T-helper 17 cell (primary cell): ENCODE measurements at places on chromosomes 1 and 21.

DNA sequence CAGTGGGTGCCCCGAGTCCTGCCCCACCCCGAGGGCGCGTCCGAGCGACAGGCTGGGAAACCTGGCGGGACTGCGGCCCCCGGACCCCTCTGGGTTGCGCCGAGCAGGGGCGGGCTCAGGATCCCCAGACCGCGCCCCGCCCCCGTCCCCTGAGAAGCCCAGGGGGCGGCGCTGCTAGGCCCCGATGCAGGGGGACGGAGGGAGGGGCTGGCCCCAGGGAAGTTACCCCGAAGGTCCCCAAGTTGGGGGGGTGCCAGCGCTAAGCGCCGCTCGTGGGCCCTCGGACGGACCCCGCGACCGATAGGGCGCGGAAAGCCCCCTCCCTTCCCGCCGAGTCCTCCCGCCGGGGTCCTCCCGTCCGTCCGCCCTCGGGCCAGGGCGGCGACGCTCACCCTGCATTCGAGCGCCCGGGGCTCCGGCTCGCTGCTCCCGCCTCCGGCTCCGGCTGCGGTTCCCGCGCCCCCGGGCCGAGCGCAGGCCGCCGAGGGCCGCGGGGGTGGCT is 414 bp downstream of the GPR153 start:
- DNase-seq, result no peak

DNA sequence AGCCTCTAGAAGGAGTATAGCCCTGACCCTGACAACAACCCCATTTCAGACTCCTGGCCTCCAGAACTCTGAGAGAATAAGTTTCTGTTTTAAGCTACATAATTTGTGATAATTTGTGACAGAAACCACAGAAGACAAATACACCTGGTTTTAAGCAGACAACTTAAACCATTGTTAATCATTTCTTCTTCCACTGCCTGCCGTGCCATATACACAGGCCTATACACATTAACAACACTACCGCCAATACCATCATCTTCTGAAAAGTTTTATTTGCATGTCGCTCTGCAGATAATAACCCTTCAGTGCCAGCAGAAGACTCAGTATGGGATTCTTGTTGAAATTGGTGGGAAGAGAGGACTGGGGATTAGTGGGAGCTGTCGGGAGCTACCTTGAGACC is 39.9 kb upstream of the KRTAP19-8 start:
- DNase-seq, result no peak

DNA sequence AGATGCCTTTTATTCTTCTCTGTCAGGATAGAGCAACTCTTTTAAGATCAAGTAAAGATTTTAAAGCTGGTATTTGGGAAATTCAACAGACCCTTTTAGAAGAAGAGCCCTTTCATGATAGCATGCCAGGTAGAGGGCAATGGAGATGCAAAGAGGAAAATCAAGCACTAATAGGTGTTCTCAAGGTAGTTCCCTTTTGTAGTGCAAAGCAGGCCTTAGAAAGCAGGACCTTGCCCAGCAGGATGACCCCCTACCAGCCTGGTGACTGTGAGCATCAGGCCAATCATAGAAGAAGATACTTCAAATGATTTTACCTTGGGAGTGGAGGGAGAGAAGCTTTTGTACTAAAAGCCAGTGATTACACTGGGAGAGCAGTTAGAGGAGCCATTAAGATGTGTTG is 381.4 kb upstream of the ZRANB2 start:
- no peak for DNase-seq

DNA sequence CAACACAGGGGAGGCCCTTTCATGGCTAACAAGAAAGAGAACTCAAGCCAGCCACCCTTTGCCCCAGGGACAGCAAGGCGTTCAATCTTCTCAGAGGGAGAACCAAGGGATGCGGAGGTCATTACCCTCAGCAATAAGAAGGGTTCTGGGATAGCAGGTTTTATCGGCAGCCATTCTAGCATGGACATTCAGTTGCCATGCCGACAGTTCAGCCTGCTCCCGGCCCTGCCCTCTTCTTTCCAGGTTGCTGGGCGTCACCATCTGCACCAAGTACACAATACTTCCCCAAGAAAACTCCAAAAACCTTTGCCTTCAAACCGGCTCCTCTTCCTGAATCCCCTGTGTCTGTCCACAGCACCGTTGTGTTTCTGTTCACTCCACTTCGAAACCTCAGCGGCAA is 47.1 kb downstream of the SYT2 start:
- DNase-seq, result no peak

DNA sequence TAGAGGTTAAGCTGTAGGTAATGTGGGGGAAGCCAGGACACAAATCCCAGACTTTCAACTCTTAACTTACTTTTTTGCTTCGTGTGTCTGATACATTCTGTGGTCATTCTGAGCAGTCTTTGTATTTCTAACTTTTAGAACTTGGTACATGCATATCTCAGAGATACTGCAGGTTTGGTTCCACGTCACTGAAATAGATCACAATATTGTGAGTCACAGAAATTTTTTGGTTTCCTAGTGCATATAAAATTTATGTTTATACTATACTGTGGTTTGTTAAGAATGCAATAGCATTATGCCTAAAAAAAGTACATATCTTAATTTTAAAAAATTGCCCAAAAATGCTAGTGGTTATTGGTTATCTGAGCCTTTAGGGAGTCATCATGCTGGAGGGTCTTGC is 3.2 kb downstream of the URB2 start:
- DNase-seq, result no peak
